Activated B cell treated with CpG ODN at 0.5 μM for 24 hours (primary cell): ENCODE measurements at places on chromosomes 4 and X.

- no peak for DNase-seq
These were observed 16.3 kb downstream of the PDS5A start for GRCh38 chr4:39961311-39961877.

DNA sequence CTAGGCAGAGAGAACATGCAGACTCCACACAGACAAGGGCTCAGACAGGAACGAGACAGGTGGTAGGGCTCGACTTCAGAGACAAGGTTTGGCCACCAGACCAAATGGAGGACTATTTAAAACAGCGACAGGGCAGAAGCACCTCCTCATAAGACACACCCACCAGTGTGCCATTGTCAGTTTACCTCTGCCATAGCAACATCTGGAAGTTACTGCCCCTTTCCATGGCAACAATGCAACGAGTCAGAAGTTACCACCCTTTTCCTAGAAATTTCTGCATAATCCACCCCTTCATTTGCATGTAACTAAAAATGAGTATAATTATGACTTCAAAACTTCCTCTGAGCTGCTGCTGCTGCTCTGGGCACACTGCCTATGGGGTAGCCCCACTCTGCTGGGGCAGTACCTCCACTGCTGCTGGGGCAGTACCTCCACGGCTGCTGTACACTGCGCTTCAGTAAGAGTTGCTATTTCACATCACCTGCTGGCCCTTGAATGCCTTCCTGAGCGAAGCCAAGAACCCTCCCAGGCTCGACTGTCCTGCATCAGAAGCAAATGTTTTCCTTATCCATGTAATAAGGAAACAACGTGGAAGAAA is 2222.3 kb upstream of the AGA start:
- DNase-seq: no peak

DNA sequence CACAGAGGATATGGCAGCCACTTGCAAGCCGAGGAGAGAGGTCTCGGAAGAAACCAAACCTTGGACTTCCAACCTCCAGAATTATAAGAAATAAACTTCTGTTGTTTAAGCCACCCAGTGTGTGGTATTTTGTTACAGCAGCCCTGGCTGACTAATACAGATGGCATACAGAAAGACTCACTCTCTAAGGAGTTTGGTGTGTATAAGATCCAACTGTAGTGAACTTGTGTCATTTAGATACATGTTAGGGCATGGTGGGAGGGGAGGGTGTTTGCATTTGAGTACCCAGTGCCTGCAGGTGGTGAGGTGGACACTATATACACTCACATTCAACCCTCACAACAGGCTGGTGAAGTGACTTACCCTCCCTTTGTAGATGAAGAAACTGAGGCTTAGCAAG is 233.2 kb upstream of the KLF3 start:
- DNase-seq: no peak

DNA sequence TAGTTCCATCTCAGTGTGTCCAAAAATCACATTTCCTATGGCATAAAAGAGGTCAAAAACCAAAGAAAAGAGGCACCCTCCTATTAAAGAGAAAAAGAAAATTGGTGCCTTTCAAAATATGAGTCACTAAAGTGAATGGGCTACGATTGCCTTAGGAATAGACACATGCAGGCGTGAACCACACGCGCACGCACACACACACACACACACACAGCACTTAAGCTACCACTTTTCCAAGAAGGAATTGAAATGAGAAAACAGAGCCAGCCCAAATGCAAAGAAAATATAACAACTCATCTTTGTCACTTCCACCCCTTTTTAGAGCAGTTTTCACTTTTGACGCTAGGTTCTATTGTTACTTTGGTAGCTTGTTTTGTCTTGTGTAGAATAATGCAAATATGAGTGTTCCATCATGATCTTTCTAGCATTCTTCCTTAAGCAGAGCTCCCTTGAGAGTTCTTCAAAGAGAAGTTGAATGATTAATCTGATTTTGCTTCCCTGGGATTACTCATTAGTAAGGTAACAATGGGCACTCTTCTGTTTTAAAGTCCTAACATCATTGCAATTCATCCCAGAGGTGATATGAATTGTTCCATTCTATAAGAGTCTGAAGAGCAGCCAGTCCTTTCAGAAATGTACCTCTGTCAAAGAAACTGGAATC is 239.2 kb upstream of the GNPDA2 start:
- no peak for DNase-seq

- DNase-seq: no peak
These were observed 8.2 kb downstream of the VAMP7 start for GRCh38 chrX:155889328-155889727.

DNA sequence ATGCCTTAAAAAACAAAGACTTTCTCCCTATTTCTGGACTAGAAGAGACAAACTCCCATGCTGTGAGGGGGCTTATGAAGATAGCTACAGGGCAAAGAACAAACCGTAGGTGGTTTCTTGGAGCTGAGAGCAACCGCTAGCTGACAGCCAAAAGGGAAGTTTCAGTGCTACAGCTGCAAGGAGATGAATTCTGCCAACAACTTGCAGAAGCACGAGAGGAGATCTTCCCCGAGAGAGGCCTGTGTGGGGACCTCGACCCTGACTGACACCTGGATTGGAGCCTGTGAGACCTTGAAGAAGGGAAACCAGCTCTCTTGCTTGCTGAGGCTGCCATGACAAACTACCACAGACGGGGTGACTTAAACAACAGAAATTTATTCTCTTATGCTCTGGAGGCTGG is 183.8 kb upstream of the VCX3A start:
- DNase-seq: no peak

GRCh38 chr4:151205722-151206121 is 71.2 kb upstream of the PRSS48 start:
- DNase-seq: no peak
